Esophagus squamous epithelium (tissue), 5 donors: ENCODE measurements at places on chromosomes 6 and 20. TPM values are rescaled to one million over a fixed set of nuclear protein-coding genes. Genes with fewer than 3 reads are reported as not detected.

DNA sequence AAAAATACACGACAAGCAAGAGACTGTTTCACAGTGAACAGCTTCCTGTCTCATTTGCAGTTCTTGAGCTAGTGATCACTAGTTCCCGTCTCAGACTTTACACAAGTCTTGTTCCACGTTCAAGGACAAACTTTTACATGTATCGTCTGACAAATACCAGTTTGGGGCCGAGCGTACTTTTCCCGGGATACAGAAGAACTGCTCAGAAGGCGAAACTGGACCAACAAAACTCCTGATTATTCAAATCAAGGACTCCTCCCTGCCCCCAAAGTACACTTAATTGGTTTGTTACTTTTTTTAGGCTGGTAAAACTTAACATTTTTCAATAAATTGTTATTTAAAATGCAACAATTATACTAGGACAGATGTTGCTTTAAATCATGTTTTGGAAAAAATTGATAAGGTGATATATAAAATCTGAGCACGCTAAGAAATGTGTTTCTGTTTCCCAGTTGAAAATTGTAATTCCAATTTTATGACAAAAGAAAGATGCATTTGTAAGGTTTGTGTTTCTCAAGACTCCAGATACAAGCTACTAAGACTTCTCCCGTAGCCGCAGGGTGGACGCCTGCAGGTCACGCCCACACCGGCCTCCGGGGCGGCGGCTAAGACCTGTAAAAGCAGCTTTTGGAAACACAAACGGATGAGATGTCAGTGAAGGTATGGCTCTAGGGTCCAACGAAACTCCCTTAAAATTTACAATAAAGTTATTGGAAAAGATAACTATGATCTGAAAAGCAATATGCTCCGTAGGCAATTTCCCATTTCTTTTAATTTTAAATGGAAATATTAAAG, 16.8 kb upstream of the TCFL5 start:
- H3K36me3 ChIP-seq: no peaks in the 10 kb centered on the region
- no peak for DNase-seq
- H3K27ac ChIP-seq: no peak overlapping the region
- H3K4me3 ChIP-seq: no peak overlapping the region
- peaks cover 10% of the 10 kb centered on the region for H3K4me1 ChIP-seq

DNA sequence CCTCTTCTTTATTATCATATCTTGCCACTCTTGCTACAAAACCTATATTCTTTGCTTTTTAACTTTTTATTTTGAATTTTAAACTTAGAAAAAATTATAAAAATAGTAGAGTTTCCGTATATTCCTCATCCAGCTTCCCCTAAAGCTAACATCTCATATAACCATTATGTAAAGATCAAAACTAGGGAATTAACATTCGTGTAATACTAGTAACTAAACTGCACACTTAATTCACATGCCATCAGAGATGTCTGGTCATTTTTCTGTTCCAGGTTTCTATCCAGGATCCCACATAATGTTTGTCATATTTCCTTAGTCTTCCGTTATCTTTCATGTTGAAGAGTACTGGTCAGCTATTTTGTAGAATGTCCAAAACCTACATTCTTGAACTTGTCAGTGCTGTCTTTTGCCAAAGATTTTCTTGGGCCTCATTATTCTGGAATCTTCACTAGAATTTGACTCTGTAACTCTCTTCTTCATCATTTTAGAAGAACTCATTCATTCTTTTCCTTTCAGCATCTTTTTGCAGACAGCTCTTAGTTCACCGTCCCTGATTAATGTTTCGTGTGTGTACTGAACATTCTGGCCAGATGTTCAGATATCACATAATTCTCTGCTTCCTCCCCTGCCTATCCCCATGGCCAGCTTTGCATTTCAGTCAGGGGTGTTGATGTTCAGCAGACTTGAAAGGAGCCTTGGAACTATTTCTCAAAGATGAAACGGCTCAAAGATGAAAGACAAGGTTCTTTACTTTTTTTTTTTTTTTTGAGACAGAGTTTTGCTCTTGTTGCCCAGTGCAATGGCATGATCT, 9.4 kb downstream of the CTNNBL1 start:
- H3K4me3 ChIP-seq: no peak overlapping the region
- peaks cover 8% of the 10 kb centered on the region for H3K4me1 ChIP-seq
- no peak for DNase-seq
- H3K36me3 ChIP-seq: no peaks in the 10 kb centered on the region
- no peaks in the 10 kb centered on the region for H3K27me3 ChIP-seq

DNA sequence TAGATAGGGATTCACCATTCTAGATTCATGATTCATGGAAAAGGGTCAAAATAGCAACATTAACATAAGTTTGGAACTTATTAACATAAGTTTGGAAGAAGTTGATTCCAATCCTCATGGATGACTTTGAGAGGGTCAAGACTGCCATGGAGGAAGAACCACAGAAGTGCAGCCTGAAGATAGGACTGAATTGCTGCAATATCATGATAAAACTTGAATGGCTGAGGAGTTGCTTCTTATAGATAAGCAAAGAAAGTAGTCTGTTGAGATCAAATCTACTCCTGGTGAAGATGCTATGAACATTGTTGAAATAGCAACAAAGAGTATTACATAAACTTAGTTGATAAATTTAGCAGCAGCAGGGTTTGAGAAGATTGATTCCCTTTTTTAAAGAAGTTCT, 62.2 kb downstream of the GMDS start:
- no peak overlapping the region for H3K4me3 ChIP-seq
- H3K27ac ChIP-seq: no peak overlapping the region
- H3K36me3 ChIP-seq: no peaks in the 10 kb centered on the region
- H3K4me1 ChIP-seq: no peaks in the 10 kb centered on the region

GRCh38 chr6:20416567-20417345, 15.1 kb downstream of the E2F3 start:
- no peaks in the 10 kb centered on the region for H3K27me3 ChIP-seq
- H3K36me3 ChIP-seq: no peaks in the 10 kb centered on the region
- H3K27ac ChIP-seq: no peak overlapping the region
- no peaks in the 10 kb centered on the region for H3K4me1 ChIP-seq
- no peak for DNase-seq
- H3K4me3 ChIP-seq: no peak overlapping the region

- H3K4me3 ChIP-seq: no peak overlapping the region
- peak overlapping the region; percentile 56 for H3K27ac ChIP-seq
- DNase-seq: no peak
- no peaks in the 10 kb centered on the region for H3K36me3 ChIP-seq
These were observed 7.0 kb downstream of the CD2AP start for GRCh38 chr6:47484616-47485015.

GRCh38 chr6:133129556-133129955, 111.6 kb upstream of the EYA4 start:
- no peaks in the 10 kb centered on the region for H3K4me1 ChIP-seq
- H3K27me3 ChIP-seq: no peaks in the 10 kb centered on the region
- no peak overlapping the region for H3K27ac ChIP-seq

- peaks cover 35% of the 10 kb centered on the region for H3K4me1 ChIP-seq
- no peaks in the 10 kb centered on the region for H3K27me3 ChIP-seq
- no peak for DNase-seq
These were observed 269.9 kb downstream of the BMP7 start for GRCh38 chr20:56996533-56996932.

DNA sequence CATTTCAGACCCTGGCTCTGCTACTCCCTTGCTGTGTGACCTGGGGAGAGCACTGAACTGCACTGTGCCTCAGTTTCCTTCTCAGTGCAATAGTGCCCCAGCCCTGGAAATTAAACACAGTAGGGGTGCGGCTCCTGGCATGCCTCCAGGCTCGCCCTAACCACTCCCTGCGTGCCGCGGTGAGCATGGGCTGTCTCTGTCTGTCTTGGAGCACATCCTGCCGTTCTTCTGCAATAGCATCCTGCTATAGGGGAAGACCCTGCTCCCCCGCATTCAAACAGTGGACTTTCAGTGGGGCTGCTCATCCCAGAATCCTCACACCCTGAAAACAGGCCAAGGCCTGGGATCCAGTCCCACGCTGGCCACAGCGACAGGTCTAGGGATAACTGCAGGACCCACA, 129.5 kb downstream of the FOXC1 start:
- no peak overlapping the region for H3K4me3 ChIP-seq
- no peaks in the 10 kb centered on the region for H3K36me3 ChIP-seq
- H3K27me3 ChIP-seq: no peaks in the 10 kb centered on the region
- no peak overlapping the region for H3K27ac ChIP-seq

- no peak overlapping the region for H3K27ac ChIP-seq
- H3K4me3 ChIP-seq: no peak overlapping the region
- no peaks in the 10 kb centered on the region for H3K4me1 ChIP-seq
- no peaks in the 10 kb centered on the region for H3K27me3 ChIP-seq
- H3K36me3 ChIP-seq: no peaks in the 10 kb centered on the region
- DNase-seq: no peak
These were observed 8.0 kb downstream of the INSM1 start for GRCh38 chr20:20375862-20376261.

GRCh38 chr20:63808964-63809674, 21.9 kb downstream of the ZBTB46 start:
- no peak overlapping the region for H3K27ac ChIP-seq
- H3K36me3 ChIP-seq: no peaks in the 10 kb centered on the region
- H3K4me3 ChIP-seq: no peak overlapping the region
- no peaks in the 10 kb centered on the region for H3K27me3 ChIP-seq
- no peak for DNase-seq

- no peaks in the 10 kb centered on the region for H3K36me3 ChIP-seq
- H3K27ac ChIP-seq: no peak overlapping the region
- no peak overlapping the region for H3K4me3 ChIP-seq
- no peak for DNase-seq
- H3K27me3 ChIP-seq: no peaks in the 10 kb centered on the region
These were observed 39.2 kb upstream of the CLDN20 start for GRCh38 chr6:155224618-155225017.

- no peak overlapping the region for H3K4me3 ChIP-seq
- no peaks in the 10 kb centered on the region for H3K4me1 ChIP-seq
- H3K27me3 ChIP-seq: no peaks in the 10 kb centered on the region
- H3K36me3 ChIP-seq: no peaks in the 10 kb centered on the region
- DNase-seq: no peak
These were observed 25.8 kb downstream of the PRL start for GRCh38 chr6:22271081-22271480.

DNA sequence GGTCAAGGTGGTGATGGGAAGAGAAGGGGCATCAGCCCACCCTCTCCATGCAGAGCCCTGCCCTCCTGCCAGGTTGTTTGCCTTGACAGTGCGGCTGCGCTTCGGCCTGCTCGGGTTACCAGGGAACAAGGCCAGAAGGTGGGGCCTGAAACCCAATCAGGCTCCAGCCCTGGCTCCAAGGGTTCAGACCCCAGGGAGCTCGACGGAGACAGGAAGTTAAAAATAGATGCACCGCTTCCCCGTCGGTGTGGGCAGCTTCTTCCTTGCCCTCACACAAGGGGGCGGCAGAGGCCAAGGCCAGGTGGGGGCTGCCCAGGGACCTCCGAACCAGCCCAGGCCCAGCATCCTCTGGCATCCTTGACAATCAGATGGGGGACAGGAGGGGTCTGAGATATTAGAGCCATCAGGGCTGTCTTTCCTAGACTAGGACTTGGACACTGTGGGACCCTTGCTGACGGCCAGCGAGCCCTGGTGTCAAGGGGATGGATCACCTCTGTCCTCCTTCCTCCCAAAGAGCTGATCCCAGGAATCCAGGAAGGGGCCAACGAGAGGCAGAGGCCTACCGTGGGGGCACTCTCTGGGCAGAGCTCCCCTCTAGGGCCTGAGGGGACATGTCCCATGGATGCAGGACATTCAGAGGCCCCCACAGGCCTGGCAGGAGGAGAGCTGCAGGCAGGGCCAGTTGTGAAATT, 65.2 kb downstream of the RIPOR3 start:
- H3K4me3 ChIP-seq: no peak overlapping the region
- no peaks in the 10 kb centered on the region for H3K36me3 ChIP-seq
- no peaks in the 10 kb centered on the region for H3K27me3 ChIP-seq
- no peak overlapping the region for H3K27ac ChIP-seq
- no peak for DNase-seq
- H3K4me1 ChIP-seq: peaks cover 16% of the 10 kb centered on the region

GRCh38 chr6:158311626-158312025, 639 bp upstream of the TULP4 start:
- H3K27me3 ChIP-seq: no peaks in the 10 kb centered on the region
- H3K27ac ChIP-seq: no peak overlapping the region
- DNase-seq: no peak
- no peaks in the 10 kb centered on the region for H3K36me3 ChIP-seq
- H3K4me1 ChIP-seq: no peaks in the 10 kb centered on the region
- no peak overlapping the region for H3K4me3 ChIP-seq

GRCh38 chr6:87731818-87732661, 30.0 kb upstream of the AKIRIN2 start:
- no peaks in the 10 kb centered on the region for H3K36me3 ChIP-seq
- no peaks in the 10 kb centered on the region for H3K27me3 ChIP-seq
- DNase-seq: no peak
- H3K4me3 ChIP-seq: no peak overlapping the region
- peaks cover 10% of the 10 kb centered on the region for H3K4me1 ChIP-seq

DNA sequence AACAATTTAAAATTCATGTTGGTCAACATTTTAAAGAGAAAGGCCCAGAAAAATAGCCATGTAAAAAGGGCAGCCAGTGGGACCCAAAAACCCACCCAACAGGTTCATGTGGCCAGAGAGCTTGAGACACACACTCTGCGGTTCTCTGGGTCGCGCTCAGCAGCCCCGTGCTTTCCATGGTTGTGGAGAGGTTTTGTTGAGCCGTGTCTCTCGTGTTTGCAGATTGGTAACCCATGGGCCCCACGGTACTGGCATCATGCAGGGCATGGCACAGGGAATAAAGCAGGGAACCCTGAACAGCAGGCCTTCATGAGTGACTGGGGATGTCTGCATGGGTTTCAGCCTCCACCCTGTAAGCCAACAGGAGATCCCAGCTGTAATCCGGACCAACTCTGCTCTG, 127.7 kb upstream of the CST7 start:
- H3K36me3 ChIP-seq: no peaks in the 10 kb centered on the region
- no peak overlapping the region for H3K27ac ChIP-seq
- no peaks in the 10 kb centered on the region for H3K4me1 ChIP-seq
- H3K27me3 ChIP-seq: no peaks in the 10 kb centered on the region

DNA sequence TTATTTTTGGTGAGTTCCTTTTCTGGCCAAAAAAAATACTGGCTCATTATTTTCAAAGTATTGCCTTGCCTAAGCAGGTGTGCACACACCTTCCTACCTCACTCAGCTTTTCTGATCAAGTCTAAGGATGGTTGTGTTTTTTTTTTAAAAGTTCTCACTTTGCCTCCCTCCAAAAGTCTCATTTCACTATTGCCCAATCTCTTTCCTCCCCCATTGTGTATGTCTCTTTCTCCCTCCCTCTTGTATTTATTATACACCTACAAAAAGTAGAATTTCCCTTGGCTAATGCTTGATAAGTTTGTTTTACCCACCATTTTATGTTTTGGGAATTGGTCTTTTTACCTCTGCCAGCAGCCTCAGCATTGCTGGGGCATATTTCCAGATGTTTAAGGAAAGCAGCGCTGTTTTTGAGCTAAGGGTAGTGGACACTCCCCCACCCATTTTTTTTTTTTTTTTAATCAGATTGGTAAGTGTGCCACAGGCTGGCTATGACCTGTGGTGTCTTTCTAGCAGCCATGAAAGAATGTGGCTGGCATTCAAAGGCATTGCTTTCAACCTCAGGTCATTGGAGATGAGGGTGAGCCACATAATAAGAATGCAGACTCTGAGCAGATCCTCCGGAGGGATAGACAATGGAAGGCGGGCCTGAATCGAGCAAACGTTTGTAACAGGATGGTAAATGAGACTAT, 668.6 kb downstream of the UTRN start:
- H3K27me3 ChIP-seq: no peaks in the 10 kb centered on the region
- no peak for DNase-seq
- H3K4me1 ChIP-seq: no peaks in the 10 kb centered on the region
- no peak overlapping the region for H3K27ac ChIP-seq

The RAET1L gene
- 99.5 TPM for total RNA-seq

The PAX1 gene
- 0.19 TPM for total RNA-seq

The PRKN gene
- total RNA-seq: 0.99 TPM

The VPS16 gene
- total RNA-seq: 20.9 TPM

The SLC22A7 gene
- not detected for total RNA-seq

The ATP9A gene
- 19.3 TPM for total RNA-seq
